Activated naive CD4-positive, alpha-beta T cell (primary cell): ENCODE measurements at places on chromosomes 7 and 10.

- no peak for DNase-seq
These were observed 69.8 kb upstream of the INSIG1 start for GRCh38 chr7:155227788-155228458.

DNA sequence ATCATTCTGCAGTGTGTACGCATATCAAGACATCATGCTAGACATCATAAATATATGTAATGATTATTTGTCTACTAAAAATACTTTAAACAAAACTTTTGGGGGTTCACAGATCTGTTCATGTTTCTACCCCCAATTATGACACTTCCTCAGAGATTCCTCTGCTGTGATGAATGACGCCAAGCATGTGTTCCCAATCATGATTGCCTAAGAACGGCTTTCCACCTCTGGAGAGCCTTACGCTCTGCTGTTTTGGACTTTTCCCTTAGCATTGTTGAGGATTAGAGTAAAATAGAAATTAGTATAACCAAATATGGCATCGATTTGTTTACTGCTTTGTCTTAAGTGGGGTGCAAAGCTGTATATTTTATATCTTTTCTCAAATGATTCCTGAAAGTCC, 236.3 kb upstream of the IGFBP3 start:
- no peak for DNase-seq

- no peak for DNase-seq
These were observed 6.0 kb downstream of the CREB5 start for GRCh38 chr7:28418311-28418710.

- DNase-seq = no peak
These were observed 417.5 kb downstream of the CDC14C start for GRCh38 chr7:49341849-49342248.

GRCh38 chr10:5467207-5467535, 32.2 kb downstream of the CALML5 start:
- no peak for DNase-seq

DNA sequence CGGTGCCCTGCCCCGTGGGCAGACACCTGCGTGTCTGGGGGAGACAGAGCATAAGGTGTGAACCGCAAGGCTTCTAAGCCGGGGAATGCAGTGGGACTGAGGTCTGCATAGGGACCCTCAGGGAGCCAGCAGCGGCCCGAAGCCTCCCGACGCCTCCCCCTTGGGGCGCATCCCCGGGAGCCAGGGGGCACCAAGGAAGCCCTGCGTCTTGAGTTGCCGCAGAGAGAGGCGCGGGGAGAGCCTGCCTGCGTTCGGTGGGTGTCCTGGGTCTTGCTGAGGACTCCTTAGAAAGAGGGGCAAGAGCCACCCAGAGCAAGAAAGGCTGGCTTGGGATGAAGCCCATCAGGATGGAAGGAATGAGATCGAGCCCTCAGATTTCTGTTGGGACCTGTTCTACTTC, 18.2 kb upstream of the UNCX start:
- DNase-seq = no peak

DNA sequence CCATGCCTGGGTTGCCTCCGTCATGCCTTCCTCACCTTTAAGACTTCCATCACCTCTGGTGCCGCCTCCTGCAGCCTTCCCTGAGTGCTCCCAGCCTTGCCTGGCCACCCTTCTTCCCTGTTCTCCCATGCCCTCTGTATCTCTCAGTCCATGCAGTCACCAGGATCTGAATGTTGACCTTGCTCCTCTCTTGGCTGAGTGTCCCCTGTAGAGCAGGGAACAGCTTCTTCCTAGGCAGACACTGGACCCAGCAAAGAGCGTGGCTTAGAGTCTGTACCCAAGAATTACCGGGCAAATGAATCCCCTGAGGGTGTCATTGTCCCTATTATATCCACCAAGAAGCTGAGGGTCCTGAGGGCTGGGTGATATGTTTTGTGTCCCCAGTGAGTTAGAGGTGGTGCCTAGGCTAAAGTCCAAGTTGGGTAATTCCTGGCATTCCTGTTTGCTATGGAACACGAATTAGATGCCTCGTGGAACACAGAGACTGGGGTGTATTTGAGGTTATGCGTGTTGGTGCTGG, 505.6 kb downstream of the RPS24 start:
- no peak for DNase-seq
